ENCODE measurements at places on chromosomes 1 and 21.

GRCh38 chr21:42219606-42220137 lies 732 bp downstream of the ABCG1 start:
- peak; percentile 28 for DNase-seq

GRCh38 chr1:110544753-110545152 lies 25.8 kb upstream of the KCNA10 start:
- no peak for DNase-seq

- no peak for DNase-seq
Observed at GRCh38 chr21:35954066-35954465, 106.3 kb downstream of the SETD4 start.

DNA sequence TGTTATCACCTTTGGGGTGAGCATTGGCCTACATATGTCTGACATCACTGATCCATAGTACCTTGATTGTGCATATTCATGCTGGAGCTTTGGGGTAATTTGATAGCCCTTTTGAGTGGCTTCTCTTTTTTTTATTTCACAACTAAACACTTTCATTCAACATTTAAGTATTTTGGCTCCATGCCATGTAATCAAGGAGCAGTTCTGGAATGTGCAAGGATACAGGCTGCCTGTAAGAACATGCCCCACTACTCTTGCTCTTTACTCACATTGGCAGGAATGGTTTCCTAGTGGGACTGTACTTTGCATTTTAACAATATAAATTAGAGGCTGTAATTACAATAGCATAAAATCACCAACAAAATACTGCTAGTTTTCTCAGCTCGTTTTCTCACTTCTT lies 300.7 kb upstream of the SPAG17 start:
- DNase-seq, result peak; percentile 4

DNA sequence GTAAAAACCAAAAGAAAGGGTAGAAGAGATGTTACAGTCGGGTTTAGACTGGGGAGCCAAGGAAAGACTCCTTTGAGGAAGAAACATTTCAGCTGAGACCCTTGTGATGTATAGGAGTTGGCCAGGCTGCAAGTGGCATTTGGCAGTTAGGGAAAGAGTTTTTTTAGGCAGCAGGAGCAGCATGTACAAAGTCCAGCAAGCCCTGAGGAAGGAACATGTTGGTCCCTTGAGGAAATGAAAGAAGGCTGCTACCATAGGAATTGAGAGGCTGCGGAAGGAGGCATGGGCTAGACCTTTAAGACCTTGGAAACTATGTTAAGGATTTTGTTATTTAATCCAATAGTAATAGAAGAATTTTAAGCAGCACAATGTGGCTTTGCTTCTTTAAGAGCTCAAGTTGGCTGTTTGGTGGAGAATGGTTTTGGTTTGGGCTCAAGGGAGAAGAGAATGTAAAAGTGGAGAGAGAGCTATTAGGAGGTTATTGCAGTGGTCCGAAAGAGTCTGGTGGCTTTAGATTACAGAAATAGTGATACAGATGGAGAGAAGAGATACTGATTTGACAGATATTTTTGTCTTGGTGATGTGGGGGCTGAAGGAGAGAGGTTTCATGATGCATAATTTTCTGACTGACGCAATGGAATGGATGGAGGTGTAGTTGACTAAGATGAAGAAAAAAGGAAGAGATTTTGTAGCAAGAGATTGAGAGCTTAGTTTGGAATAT lies 26.6 kb downstream of the SMAP2 start:
- DNase-seq, result no peak

GRCh38 chr1:227785805-227786671 lies 29.4 kb upstream of the PRSS38 start:
- no peak for DNase-seq

DNA sequence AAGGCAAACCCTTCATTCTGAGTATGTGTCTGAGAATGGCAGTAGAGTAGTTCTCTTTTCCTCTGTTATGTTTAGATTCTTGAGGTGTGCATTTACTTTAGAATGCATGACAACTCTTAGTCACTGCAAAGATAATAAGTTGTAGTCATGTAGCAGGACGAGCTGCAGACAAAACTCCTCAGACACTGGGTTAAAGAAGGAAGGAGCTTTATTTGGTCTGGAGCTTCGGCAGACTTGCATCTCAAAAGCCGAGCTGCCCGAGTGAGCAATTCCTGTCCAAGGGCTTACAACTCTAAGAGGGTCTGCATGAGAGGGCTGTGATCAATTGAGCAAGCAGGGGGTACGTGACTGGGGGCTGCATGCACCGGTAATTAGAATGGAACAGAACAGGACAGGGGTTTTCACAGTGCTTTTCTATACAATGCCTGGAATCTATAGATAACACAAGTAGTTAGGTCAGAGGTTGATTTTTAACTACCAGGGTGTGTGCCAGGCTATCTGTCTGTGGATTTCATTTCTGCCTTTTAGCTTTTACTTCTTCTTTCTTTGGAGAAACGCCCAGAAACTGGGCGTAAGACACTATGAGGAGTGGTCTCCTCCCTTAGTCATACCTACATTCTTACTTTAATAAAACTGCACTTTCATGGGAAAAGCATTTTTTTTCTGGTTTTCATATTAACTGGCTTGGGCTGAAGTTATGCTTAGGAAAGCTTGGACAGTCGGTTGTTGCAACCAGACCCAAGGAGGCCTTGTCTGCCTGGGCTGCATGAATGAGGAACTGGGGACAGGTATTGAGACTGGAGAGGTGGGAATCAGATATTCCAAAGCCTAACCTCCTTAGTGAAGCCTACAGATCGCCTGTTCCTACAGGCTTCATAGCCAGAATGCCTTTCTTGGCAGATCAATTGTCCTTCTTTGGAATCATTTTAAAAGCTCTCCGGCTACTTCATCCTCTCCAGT lies 115.1 kb downstream of the RHOU start:
- DNase-seq, result no peak

- DNase-seq, result no peak
Observed at GRCh38 chr1:221800831-221801230, 58.9 kb upstream of the DUSP10 start.

DNA sequence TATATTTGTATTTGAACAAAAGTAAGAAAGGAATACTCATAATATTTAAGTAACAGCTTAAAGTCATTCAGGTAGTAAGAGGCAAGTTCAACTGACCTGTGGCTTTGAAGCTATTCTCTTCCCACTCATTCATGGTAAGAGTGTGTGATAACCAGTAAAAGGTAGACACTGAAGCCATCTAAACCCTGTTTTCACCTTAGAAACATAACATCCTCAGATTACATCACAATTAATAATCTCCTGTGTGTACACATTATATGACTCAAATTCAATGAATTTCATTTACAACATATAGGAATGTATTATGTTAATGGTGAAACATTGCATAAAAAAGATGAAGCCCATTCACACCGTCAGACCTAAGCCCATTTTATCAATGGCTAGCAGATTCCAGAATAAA lies 364.8 kb upstream of the SNX7 start:
- DNase-seq, result no peak

DNA sequence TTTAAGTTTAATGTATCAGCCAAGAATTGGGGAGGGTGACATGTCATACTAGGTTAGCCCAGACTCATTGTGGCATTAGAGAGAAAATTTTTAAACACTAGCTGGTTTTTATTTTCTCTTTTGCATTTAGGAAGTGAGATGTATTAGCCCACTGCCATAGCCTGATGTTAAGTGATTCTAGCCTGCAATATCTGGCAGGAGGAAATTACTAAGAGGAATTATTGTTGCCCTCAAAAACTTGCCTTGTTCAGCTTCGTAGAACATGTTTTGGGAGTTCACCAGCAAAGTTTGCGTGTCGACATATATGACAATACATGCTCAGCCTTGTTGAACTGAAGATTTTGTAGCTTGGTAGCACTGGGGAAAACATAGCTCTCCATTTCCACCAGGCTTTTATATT lies 12.5 kb downstream of the ADAM30 start:
- DNase-seq, result no peak

- DNase-seq, result no peak
Observed at GRCh38 chr1:246978785-246979184, 29.1 kb downstream of the ZNF695 start.

GRCh38 chr1:198880397-198880796 lies 241.6 kb downstream of the PTPRC start:
- peak; percentile 8 for DNase-seq

- DNase-seq, result peak; percentile 8
Observed at GRCh38 chr1:62084310-62084890, 110.2 kb upstream of the L1TD1 start.

GRCh38 chr1:66374561-66375111 lies 159.3 kb upstream of the SGIP1 start:
- peak; percentile 93 for DNase-seq

GRCh38 chr1:154115180-154115579 lies 39.7 kb downstream of the NUP210L start:
- DNase-seq, result no peak

DNA sequence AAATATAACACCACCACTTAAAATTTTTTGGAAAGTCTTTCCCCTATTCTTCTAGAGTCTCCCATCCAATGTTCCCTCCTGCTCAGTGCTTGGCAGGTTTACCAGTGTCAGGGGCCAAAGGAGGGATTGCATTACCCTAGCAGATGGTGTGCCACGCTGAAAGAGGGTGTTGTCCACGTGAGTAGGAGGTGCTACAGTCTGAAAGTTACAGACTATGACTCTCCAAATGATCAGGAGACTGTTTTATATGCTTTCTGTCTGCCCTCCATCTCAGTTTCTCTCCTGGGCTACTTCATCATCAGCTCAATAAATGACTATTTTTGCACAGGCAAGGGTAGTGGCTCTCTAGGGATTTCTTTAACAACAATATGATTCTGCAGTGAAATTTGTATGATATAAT lies 31.3 kb upstream of the ANGPTL7 start:
- peak; percentile 84 for DNase-seq

DNA sequence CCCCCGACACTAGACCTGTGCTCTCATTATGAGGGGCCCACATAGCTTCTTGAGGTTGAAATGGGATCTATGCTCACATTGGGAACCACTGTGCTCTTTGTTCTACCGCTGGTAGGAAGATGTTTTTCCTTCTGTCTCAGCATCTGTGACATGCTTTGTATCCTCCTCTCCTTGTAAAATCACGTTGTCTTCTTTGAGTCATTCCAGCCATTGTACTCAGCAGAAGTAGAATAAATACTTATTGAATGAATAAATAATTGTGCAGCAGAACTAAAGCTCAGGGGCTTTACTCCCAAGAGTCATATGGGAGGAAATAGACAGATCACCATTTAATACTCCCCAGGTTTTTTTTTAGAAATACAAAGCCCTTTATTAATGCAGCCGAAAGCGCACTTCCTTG lies 66.3 kb upstream of the EDEM3 start:
- no peak for DNase-seq

GRCh38 chr1:207863893-207864535 lies 46.9 kb downstream of the CD34 start:
- no peak for DNase-seq

DNA sequence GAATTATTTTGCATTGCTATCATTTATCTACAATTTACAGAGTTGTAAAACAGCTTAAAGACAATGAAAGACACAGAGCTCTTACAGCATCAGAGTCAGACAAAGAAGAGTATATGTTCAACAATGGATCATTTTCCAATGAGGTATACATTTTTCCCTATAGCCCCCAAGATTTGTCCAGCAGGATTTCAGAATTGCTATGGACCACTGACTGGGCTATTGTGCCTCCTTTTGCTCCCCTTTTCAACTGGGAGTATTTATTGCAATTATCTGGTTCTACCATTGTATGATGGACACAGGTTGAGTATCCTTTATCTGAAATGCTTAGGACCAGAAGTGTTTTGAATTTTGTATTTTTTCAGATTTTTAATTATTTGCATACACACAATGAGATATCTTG lies 62.5 kb upstream of the DNAH14 start:
- no peak for DNase-seq

Measured in GM23248 (cell line).